ENCODE measurements at places on chromosomes 5 and 9.

DNA sequence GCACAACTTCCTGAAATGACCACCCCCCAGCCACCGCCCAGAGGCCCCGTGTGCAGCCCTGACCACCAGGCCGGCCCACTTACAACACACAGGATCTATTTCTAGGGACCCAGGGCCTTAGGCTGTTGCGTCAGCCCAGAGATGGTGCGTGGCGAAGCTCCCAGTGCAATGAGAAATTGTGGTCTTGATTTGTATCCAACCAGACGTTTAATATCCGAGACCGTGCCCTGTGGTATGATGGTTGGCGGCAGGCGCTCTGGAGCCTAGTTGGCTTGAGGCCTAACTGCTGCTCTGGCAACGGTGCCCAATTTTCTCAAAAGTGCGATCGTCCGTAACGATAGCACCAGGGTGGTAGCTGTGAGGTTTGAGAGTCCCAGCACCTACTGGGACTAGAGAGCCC is 32.6 kb upstream of the SLC6A19 start:
- no peak for DNase-seq

DNA sequence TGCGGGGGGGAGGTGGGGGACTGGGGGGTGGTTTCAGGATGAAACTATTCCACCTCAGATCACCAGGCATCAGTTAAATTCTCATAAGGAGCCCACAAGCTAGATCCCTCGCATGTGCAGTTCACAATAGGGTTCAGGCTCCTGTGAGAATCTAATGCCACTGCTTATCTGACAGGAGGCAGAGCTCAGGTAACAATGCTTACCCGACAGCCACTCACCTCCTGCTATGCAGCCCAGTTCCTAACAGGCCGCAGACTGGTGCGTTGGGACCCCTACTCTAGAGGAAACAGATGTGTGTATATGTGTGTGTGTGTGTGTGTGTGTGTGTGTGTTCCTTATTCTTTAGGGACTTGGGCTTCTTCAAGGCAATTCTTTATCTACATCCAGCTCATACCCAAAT is 352.3 kb upstream of the CCNH start:
- no peak for DNase-seq

- no peak for DNase-seq
Observed at GRCh38 chr5:514673-515072, 9.6 kb downstream of the SLC9A3 start.

GRCh38 chr5:25160891-25161290 is 516.1 kb upstream of the CDH10 start:
- no peak for DNase-seq

DNA sequence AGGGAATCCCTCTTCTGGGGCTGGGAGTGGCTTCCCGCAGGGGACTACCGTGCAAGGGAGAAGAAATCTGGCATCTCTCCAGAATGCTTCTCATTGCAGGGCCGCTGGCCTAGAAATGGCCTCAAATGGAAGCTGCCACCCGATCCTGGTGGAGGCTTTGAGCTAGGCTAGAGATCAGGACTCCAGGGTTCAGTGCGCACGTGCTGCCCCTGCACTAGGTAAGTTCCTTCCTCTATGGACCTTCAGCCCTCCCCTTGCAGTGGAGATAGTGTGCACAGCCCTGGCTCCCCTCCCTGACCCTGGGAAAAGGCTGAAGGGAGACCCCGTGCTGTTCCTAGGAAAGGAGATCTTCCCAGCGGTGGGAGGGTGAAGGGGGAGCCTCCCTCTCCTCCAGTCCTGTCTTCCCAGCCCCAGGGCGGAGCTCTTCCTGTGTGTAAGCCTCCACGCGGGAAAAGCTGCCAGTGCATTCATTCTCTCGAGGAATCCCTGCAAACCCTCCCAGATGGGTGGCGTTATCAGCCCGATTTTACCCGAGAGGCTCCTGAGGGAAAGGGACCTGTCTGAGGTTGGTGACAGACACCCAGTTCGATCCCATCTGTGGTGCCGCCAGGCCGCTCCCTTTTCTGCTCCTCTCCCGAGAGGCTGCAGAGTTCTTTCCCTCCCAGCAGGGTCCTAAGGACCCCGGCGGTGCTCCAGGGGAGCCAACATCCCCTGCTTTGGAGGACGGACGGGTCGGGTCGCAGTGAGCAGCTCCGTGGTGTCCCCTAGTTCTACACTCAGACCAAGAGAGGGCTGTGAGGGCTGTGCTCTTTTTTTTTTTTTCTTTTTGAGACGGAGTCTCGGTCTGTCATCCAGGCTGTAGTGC is 1.4 kb upstream of the CERCAM start:
- no peak for DNase-seq

DNA sequence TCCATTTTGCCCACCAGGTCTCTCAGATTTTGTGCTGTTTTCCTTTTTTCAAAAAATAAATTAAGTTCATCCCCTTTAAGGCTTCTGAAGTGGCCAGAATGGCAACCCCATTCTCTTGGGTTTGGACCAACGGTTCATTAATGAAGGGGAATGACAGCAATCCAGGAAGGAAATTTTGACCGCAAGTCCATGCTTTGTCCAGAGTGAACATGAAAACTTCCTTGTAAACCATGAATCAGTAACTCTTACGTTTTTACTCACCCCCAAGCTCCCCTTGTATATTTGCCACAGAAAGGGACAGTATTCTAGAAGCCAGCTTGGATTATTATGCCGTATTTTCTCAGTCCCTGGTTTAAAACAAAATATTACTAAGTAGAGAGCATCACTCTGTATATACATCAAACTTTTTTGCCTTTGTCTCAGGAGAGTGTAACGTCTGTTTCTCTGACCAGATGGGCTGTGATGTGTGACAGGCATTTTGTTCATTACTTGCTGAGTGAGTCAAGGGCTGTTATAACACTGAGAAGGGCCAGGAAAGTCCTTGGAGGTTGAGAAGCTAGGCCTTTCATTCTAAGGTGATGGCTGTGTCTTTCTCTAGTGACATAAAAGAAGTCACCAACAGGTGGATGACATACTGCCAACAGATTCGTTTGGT is 148.2 kb downstream of the SMARCA2 start:
- no peak for DNase-seq

DNA sequence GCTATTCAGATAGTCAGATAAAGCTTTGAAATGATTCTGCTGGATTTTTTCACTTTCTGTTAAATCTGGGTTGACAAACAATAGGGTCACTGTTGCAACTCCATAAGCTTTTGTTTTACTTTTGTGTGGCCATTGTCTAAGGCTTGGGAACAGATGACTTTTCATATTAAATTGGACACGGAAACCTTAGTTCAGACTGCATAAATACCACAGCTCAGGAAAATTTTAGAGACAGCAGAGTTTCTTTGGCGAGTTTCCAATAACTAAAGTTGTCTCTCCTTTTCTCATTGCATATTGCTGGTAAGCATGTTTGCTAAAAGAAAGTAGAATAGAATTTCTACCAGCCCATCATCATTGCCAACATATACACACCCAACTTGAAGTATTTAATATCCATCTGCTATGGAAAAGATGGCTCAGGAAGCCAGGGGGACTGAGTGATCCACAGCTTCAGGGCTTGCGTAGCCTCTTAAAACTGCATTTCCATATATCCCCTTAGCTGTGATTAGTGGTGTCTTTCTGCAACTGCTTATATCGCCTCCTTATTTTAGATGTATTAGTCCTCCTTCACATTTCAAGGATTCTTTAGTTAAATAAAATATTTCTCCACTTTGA is 168.2 kb downstream of the ARHGAP26 start:
- DNase-seq = no peak

- DNase-seq = no peak
Observed at GRCh38 chr9:126561582-126561981, 52.1 kb upstream of the LMX1B start.

GRCh38 chr5:175620527-175620926 is 37.3 kb upstream of the HRH2 start:
- DNase-seq = no peak

- DNase-seq = no peak
Observed at GRCh38 chr5:85453026-85453349, 1068.3 kb upstream of the EDIL3 start.

DNA sequence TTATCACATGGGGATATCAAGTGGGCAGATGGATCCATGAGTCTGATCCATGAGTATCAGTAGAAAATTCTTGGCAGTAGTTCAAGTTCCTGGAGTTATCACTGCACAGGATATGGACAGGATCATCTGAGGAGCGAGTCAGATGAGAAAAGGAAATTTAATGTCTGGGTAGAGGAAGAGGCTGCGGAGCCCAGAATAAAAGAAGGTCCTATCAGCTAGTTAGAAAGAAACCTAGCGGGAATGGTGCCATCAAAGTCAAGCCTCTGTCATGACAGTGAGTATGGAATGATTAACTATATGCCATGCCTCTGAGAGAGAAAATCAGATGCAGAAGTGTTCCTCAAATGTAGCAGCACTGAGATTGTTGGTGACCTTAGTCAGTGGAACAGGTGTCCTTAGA is 248.1 kb downstream of the PIK3R1 start:
- DNase-seq = no peak

- DNase-seq = no peak
Observed at GRCh38 chr9:123834889-123835562, 94.9 kb downstream of the DENND1A start.

DNA sequence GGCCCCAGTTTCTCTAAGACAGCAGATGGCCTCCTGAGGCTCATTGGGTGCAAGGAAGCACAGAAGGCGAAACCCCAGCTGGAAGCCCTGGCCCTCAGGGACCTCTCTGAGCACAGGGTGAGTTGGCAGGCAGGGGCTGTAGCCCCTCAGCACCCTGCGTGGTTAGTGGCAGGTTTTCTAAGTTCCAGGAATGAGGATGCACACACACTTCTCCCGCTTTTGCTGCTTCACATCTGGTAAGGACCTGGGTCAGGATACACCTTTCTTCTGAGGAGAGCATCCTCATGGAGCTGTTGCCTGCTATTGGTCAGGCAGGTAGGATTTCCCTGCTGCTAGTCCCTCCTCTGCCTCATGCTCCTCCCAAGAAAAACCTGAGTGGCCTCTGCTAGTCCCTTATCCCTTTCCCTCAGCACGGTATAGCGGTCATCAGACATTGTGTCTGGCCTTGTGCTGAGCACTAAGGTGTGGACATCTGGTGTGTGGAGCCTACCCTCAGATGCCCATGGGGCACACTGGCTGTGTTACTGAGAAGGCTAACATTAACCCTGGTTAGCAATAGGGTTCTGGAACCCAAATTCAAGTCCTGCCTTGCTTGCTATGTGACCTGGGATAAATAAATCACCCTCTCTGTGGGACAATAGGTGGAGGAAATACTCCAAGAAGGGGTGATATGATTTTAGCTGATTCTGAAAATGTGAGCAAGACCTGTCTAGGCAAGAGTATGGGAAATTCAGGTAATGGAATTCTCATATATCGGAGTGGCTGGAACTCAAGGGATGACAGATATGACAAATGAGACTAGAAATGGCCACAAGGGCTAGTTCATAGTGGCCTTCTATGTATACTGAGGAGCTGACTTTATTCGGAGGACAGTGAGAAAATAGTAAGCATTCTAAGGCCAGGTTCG is 1.6 kb downstream of the SLC22A4 start:
- DNase-seq = no peak

- DNase-seq = no peak
Observed at GRCh38 chr9:120510816-120511215, 69.2 kb downstream of the CDK5RAP2 start.

- DNase-seq = no peak
Observed at GRCh38 chr9:8895861-8896224, 1096.3 kb upstream of the DMAC1 start.

GRCh38 chr9:131660466-131661405 is 79.1 kb downstream of the RAPGEF1 start:
- DNase-seq = no peak

DNA sequence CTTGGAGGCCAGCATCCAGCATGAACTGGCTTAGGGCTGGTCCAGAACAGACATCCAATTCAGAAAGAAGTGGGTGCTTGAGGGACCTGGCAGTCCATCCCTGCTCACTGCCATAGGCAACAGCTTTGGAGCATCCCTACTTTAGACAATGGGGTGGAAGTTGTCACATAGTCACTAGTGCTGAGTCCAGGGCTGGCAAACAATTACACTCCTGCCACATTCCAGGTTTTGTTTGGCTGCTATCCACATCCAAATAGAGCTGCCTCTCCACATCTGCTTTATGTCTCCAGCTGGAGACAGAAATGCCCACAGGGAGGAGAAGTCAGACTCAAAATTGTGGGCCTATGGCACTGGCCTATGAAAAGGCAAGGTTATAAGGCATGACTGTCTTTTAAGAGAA is 7.0 kb downstream of the FSTL4 start:
- DNase-seq = no peak

GRCh38 chr5:143195491-143195890 is 208.0 kb downstream of the NR3C1 start:
- DNase-seq = no peak

- DNase-seq = no peak
Observed at GRCh38 chr5:107464416-107464815, 206.3 kb downstream of the EFNA5 start.

- no peak for DNase-seq
Observed at GRCh38 chr5:159961176-159962160, 45.2 kb downstream of the ADRA1B start.

DNA sequence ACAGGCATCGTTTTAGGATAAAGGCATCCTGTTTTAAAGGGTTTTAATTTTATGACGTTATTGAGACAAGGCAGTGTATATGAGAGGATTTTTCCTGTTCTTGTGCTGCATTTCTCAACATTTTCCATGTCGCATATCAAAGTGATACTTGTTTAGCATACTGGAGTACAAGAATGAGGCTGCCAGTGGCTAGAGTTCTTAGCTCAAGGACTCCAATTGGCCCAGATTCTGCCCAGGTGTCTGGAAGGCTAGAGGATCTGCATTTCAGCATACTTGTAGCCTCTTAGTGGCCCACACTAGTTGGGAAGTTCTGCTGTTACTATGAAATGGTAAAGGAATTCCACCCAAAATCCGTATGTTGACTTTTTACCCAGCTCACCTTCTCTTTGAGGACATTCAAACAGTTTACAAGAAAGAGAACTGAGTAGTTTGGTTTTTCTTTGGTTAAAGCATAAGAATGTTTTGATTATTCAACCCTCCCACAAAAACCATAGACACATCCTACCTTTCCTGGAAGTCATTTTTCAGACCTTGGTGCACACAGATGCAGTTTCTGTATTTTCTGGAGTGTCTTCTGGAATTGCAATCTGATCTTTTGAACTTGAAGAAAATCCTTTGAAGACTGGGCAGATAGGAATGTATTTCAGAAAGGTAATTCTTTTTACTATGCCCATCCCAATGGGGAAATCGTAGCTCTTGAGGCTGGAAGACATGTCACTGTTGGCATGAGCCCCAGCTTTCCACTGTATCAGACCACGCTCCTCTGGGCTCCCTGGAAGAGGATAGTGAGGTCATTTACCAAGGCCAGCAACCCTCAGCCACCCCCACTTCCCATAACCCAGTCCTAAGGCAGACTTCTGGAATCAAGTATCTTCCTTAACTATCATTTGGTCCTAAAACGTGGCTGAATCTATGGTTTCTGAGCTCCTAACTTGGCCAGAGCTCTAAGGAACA is 11.3 kb downstream of the SLC23A1 start:
- no peak for DNase-seq
